ENCODE measurements at places on chromosomes 1 and 21. TPM values are rescaled to one million over a fixed set of nuclear protein-coding genes. Genes with fewer than 3 reads are reported as not detected.

FNBP1L gene
- 8.7 TPM for total RNA-seq

C1orf74 gene
- 2.4 TPM for total RNA-seq

SPATA1 gene
- 0.46 TPM for total RNA-seq

SLC44A3 gene
- total RNA-seq: 2.2 TPM

SPRR4 gene
- total RNA-seq: not detected

OLIG2 gene
- total RNA-seq: not detected

CFHR1 gene
- 1.6 TPM for total RNA-seq

CCDC27 gene
- not detected for total RNA-seq

SPRR1A gene
- total RNA-seq: not detected

AADACL4 gene
- not detected for total RNA-seq

PARS2 gene
- total RNA-seq: 5.8 TPM

LHX8 gene
- not detected for total RNA-seq

CELA2B gene
- total RNA-seq: not detected

GPR153 gene
- total RNA-seq: 11.5 TPM

DMRTA2 gene
- total RNA-seq: 0.46 TPM

ANKRD35 gene
- total RNA-seq: 1.8 TPM

KTI12 gene
- total RNA-seq: 11.9 TPM

NHLH1 gene
- total RNA-seq: 0.07 TPM
